ENCODE measurements at places on chromosomes 12 and 14. TPM values are rescaled to one million over a fixed set of nuclear protein-coding genes. Genes with fewer than 3 reads are reported as not detected.

GRCh38 chr12:59834659-59835474 lies 239.0 kb downstream of the SLC16A7 start:
- no peak for DNase-seq

DNA sequence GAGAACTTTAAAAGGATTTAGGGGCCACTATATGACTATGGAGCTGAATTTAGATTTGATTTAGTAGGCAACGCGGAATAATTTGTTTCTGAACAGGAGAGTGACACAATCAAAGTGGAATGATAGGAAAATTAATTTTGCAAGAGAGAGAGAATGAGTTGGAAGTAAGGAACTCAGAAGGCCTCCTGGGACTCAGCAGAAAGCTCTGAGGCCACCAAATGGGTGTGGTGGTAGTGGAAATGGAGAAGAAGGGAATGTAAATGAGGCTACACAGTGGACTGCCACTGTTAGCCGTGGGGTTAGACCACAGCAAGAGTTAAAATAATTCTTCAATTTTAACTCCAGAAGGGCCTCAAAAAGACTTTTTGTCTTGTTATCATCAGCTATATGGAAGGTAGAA lies 102.7 kb downstream of the LRRK2 start:
- DNase-seq = no peak

GRCh38 chr14:102903889-102904512 lies 18.5 kb upstream of the AMN start:
- DNase-seq = no peak

GRCh38 chr12:18578191-18578590 lies 159.6 kb downstream of the PLCZ1 start:
- DNase-seq = no peak

DNA sequence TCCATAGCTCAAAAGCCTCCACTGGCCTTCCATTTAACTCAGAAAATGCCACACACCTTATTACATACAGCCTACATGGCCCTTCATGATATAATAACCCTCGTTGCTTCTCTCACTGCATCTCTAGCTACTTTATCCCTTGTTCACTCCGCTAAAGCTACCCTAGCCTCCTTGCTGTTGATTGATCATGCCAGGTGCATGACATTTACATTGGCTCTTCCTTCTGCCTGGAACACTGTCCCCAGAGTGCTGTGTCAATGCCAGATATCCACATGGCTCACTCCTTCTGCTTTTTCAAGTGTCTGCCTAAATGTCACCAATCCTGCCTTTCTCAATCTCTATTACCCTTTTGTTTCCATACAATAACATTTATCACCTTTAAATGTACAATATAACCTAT lies 58.3 kb downstream of the CAND1 start:
- no peak for DNase-seq

- DNase-seq = no peak
Observed at GRCh38 chr12:1313906-1314305, 280.5 kb downstream of the FBXL14 start.

- DNase-seq = no peak
Observed at GRCh38 chr12:66620688-66621087, 58.2 kb downstream of the GRIP1 start.

DNA sequence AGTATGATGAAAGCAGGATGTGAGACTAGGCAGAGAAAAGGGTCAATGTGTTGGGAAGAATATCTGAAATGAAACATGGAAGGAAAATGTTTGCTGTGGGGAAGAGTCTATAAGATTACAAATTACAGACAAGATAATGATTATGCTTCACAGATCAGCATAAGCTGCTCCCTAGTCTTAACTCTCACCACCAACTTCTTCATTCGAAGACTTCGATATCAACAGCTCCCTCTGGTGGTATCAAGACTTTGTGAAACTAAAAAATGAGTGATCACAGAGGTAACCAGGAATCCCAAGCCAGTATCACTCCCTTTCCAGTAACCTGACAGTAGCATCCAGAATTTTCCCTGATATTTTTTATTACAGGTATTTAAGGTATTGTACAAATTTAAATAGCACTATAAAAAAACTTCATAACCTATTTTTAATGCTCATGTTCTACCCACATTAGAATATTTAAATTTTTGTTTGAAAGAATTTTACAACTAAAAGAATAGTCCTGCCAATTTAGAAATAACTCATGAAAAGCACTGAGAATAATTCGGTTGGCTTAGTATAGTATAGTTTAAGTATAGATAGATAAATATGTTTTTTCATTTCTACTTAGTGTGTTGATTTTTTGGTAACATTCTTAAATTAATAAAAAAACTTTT lies 84.4 kb downstream of the C2CD5 start:
- peak; percentile 16 for DNase-seq

- DNase-seq = no peak
Observed at GRCh38 chr12:104197264-104197663, 18.3 kb upstream of the TXNRD1 start.

Gene SIX6
- not detected for polyA plus RNA-seq

Gene LYZ
- 128 TPM for polyA plus RNA-seq
